ENCODE measurements at places on chromosomes 3 and 15.

GRCh38 chr3:121962443-121962842 lies 59.6 kb downstream of the ILDR1 start:
- H3K4me3 ChIP-seq: no peak overlapping the region
- H3K27me3 ChIP-seq: no peaks in the 10 kb centered on the region
- no peaks in the 10 kb centered on the region for H3K4me1 ChIP-seq
- no peak overlapping the region for H3K27ac ChIP-seq
- H3K36me3 ChIP-seq: no peaks in the 10 kb centered on the region

- H3K4me3 ChIP-seq: no peak overlapping the region
- DNase-seq: no peak
- peaks cover 18% of the 10 kb centered on the region for H3K4me1 ChIP-seq
- H3K27ac ChIP-seq: peak overlapping the region; percentile 74
- H3K36me3 ChIP-seq: no peaks in the 10 kb centered on the region
Observed at GRCh38 chr3:129936757-129937156, 37.8 kb upstream of the TRH start.

GRCh38 chr3:1962396-1963088 lies 136.1 kb upstream of the CNTN4 start:
- no peak overlapping the region for H3K4me3 ChIP-seq
- no peak overlapping the region for H3K27ac ChIP-seq
- no peak for DNase-seq

GRCh38 chr3:140629357-140630137 lies 48.3 kb upstream of the TRIM42 start:
- no peak for DNase-seq
- H3K4me3 ChIP-seq: no peak overlapping the region
- no peaks in the 10 kb centered on the region for H3K27me3 ChIP-seq
- no peaks in the 10 kb centered on the region for H3K4me1 ChIP-seq
- no peak overlapping the region for H3K27ac ChIP-seq
- H3K36me3 ChIP-seq: no peaks in the 10 kb centered on the region

- H3K27me3 ChIP-seq: peaks cover 2% of the 10 kb centered on the region
- H3K27ac ChIP-seq: no peak overlapping the region
- no peak for DNase-seq
- H3K4me1 ChIP-seq: no peaks in the 10 kb centered on the region
- H3K36me3 ChIP-seq: peaks cover 15% of the 10 kb centered on the region
- H3K4me3 ChIP-seq: no peak overlapping the region
Observed at GRCh38 chr3:33044676-33045075, 52.3 kb downstream of the GLB1 start.

DNA sequence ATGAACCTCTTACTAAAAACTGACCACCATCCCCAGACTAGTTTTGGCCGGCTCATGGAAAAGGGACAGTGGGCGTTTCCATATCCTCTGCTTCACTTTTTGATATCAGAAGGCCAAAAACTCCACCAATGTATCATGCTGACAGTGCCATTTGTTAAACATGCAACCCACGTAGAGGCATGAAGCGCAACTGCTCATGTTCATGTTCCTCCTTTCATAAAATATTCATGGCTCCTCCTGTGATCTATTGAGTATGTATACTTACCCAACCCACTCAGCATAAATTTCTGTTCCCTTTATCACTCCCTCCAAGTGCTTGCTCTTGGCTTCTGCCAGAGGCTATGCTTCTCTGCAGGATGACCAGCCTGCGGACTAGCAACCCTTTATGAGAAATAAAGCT lies 58.7 kb upstream of the TGFBR2 start:
- H3K27ac ChIP-seq: no peak overlapping the region
- H3K4me1 ChIP-seq: peaks cover 8% of the 10 kb centered on the region
- no peak overlapping the region for H3K4me3 ChIP-seq
- no peaks in the 10 kb centered on the region for H3K36me3 ChIP-seq

GRCh38 chr3:140441006-140441405 lies 236.9 kb upstream of the TRIM42 start:
- H3K4me3 ChIP-seq: no peak overlapping the region
- DNase-seq: no peak
- no peaks in the 10 kb centered on the region for H3K36me3 ChIP-seq
- H3K4me1 ChIP-seq: no peaks in the 10 kb centered on the region
- H3K27ac ChIP-seq: no peak overlapping the region

DNA sequence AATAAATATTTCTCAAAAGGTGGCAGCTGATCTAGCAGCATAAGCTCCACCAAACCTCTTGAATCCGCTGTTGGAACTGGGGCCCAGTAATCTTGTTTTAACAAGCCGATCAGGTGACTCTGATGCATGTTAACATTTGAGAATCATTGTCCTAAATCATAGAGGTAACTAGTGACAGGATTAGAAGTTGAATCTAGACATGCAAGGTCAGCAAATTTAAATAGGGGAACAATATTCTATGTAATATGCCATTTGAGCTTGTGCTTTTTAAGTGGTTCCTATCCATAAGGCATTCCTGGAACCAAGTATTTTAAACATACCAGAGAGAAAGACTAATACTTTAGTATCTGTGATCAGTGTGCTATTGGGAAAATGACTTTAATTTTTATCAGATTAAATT lies 412.8 kb downstream of the PYDC2 start:
- H3K36me3 ChIP-seq: no peaks in the 10 kb centered on the region
- DNase-seq: no peak
- no peaks in the 10 kb centered on the region for H3K27me3 ChIP-seq
- no peak overlapping the region for H3K4me3 ChIP-seq
- H3K4me1 ChIP-seq: no peaks in the 10 kb centered on the region

Measured in nephron progenitor cell (in vitro differentiated cells).